ENCODE measurements at places on chromosomes 7 and 10. TPM values are rescaled to one million over a fixed set of nuclear protein-coding genes. Genes with fewer than 3 reads are reported as not detected.

The ASZ1 gene
- total RNA-seq = not detected

The SFRP4 gene
- not detected for total RNA-seq

The TMEM178B gene
- total RNA-seq = 0.30 TPM

The SCIN gene
- total RNA-seq = not detected

The PLXDC2 gene
- total RNA-seq = not detected

The ANKRD1 gene
- not detected for total RNA-seq

The NRP1 gene
- 6.1 TPM for total RNA-seq

The PITX3 gene
- total RNA-seq = 0.30 TPM

The CH25H gene
- total RNA-seq = not detected

The UCN3 gene
- total RNA-seq = not detected

The MSMB gene
- total RNA-seq = not detected

The GPR26 gene
- total RNA-seq = not detected

The AKR1C4 gene
- not detected for total RNA-seq

The BUB3 gene
- total RNA-seq = 194 TPM

The ZNF488 gene
- 1.7 TPM for total RNA-seq
